Urinary bladder (tissue), 4 donors: ENCODE measurements at places on chromosomes 6 and 20.

DNA sequence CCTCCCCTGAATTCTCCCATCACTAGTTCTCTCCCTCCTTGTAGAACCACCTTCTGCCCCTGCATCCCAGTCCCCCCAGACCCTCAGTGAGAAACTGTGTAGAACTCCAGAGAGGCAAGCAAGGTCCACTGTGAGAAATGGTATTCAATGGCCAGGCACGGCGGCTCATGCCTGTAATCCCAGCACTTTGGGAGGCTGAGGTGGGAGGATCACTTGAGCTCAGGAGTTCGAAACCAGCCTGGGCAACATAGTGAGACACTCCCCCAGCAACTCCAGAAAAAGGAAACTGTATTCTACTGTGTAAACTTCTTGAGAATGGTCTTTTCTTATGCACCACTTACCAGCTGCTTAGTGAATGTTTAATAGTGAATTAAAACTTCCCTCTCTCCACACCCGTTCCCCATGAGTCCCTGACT lies 8.2 kb upstream of the CD83 start:
- no peak for DNase-seq

DNA sequence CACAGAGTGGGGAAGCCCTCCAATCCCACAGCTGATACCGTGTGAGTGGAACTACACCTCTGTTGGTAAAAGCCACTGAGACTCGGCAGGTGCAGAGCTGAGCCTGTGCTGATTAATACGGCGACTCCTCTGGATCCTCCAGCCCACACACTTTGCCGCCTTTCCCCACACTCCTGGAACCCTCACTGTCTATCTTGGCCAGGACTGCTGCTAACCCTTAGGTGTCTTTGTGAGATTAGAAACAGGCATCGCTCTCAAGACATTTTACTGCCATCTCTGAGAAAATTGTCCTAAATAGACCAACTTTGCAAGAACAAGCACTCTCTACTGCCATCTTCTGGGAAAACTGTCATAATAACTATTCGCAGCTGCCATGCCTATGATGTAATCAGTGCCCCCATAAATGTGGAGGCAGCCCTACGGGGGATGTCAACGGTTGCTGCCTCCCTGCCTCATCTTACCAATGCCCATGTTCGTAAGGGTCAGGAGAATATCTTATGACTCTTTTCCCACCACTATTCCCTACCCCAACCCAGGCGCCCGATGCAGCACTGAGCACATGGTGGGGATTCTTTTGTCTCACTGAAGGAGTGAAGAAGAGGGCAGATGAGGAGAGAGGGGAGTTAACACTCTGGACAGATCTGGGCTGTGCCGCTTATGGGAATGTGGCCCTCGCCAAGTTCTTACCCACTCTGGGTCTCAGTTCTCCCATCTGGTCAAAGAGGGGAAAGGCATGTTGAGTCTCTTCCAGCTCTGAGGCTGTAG lies 26.1 kb upstream of the KCNB1 start:
- DNase-seq, result no peak

DNA sequence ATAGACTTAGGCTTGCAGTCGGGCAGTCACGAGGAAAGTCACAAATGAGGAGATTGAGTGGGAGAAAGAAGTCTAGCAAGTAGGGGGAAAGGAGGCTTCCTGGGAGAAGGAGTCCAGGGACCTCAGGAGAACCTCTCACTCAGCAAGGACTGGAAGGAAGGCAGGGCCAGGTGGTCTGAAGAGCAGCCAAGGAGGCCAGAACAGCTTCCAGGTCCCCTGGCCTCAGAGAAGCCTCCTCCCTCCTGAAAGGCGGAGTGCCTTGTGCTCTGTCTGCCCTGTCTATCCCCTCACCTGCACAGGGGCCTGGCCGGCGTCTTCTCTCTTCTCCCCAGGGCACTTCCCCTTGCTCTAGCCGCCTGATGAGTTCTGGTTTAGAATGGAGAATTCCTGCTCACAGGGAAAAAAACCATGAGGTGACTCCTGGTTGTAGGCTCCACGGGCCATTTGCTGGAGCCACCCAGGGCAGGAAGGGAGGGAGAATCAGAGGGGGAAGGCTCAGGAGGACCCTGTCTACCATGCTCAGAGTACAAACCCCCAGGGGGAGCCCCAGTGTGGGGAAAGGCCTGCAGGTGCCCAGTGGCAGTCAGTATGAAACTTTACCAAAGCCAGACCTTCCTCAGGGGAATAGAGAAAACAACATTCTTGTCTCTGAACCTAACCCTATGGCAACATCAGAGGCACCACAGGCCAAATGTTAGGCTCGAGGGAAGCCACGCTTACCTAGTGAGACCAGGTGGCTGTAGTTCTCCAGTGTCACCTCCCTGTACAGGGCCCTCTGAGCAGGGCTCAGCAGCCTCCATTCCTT lies 11.2 kb downstream of the ZNF337 start:
- no peak for DNase-seq

GRCh38 chr6:1068068-1068467 lies 243.8 kb upstream of the FOXQ1 start:
- DNase-seq, result no peak

- DNase-seq, result no peak
Observed at GRCh38 chr20:32682508-32682987, 8.8 kb upstream of the C20orf203 start.

DNA sequence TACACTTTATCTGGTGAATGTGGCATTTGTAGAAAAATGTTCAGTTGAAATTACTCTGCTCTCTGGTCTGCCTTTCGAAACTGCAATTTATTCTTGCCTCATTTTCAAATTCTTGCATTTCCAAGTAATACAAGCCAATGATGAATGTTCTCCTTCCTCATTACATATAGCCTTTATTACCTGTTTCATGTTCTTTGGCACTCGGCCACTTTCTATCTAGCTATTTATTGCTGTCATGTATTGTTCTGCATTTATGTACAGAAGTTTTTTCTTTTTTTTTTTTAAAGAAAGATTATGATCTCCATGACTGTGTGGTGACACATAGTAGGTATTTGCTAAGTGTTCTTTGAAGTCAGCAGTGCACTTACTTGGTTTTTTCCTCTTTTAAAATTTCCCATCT lies 261.4 kb downstream of the ZFAND3 start:
- peak; percentile 11 for DNase-seq

DNA sequence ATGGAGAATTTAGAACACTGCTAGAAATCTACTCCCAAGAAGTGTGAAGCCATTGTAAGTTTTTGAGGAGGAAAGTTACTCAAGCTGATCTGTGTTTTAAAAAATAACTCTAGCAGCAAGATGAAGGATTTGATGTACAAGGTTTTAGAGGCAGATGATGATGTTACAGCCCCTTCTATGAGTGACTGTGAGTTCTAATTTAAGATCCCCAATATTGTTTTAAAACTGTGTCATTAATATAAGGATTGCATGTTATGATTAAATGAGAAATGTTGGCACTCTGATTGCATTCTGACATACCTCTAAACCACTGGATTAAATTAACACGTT lies 293.5 kb downstream of the ADGB start:
- DNase-seq, result no peak

- DNase-seq, result no peak
Observed at GRCh38 chr6:32226434-32226833, 2.6 kb upstream of the NOTCH4 start.

DNA sequence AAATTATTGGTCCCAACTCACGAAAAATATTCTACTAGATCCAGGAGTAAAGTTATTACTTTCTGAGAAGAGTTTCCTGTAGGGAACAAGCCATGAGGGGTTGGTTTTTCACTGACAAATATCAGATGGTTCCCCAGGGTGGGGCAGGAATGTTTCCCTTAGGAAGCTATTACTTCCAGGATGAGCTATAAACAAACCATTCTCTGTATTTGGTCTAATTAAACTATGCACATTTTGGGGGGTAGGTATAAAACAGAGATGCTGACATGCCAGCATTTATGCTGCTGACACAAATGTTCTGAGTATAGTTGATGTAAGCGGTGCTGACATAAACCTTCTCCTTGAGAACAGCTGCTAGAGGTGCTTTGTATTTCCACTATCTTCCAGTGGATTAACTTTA lies 54.2 kb downstream of the OGFRL1 start:
- no peak for DNase-seq

GRCh38 chr20:14142964-14143627 lies 147.8 kb downstream of the MACROD2 start:
- DNase-seq, result no peak

DNA sequence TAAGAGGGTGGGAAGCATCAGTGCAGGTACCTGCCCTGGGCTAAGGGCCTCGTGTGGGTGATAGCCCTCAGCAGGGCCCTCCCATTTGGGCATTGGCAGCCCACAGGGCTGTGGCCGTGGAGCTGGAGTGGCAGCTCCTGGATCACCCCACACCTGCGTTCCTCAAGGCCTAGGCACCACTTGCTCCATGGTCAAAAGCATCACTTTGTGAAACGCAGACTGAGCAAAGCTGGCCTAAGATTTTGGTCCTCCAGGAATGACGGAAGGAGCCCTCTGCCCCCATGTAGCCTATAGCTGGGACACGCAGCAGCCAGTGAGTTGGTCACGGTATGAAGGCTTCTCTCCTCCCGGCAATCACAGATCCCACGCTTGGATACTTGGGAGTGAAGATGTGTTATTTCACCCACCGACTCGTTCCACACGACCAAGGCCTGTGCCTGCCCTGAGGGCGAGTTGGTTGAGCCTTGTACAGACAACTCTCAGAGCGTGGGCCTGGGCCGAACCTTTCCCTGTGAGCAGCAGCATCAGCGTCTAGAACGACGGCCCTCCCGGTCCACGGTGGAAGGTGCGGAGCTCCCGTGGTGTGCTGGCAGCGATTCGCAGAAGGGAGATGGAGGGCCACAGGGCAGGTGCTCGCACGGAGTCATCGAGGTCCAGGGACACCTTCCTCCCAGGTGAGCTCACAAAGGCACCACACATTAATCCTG lies 39.7 kb downstream of the THBS2 start:
- no peak for DNase-seq

DNA sequence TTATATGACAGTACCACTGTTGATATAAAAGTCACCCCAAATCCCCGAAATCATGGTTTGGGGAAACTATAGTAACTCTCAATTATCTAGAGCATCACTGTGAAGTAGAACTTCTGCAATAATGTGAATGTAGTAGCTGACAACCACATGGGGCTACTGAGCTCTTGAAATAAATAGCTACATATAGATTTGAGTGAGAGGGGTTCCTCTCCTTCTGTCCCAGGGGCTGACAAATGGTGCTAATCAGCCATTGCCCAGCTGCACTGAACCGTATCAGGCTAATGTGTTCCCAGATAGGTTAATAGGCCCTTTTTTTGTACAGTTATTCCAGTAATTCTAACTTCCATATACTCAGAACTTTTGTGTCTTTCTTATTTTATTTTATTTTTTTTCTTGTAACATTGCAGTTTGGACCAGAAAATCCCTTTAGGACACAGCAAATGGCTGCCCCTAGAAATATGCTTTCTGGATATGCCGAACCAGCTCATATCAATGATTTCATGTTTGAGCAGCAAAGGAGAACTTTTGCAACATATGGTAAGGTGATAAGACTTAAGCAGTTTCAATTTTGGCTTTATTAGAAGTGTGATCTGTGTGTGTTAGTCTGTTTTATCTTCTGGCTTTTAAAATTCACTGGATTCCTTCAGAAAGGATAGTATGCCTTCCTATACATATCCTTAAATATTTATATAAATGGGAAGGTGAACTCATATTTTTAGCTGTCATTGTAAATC lies 21.1 kb downstream of the CDC40 start:
- DNase-seq, result no peak

DNA sequence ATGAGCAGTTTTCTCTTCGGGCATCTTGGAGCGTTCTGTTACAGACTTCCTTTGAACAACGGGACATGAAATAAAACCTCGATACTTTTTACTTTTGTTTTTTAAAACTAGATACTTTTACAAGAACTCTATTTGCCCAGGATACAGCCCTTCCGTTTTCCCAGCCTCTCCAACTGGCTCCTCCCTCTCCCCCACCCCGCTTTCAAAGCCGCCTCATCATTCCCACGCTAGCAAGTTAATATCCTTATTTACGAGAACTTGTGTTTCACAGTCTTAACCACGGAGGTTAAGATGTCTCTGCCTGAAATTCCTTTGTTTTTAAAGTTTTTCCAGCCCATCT lies 241 bp upstream of the CFAP206 start:
- DNase-seq, result no peak

DNA sequence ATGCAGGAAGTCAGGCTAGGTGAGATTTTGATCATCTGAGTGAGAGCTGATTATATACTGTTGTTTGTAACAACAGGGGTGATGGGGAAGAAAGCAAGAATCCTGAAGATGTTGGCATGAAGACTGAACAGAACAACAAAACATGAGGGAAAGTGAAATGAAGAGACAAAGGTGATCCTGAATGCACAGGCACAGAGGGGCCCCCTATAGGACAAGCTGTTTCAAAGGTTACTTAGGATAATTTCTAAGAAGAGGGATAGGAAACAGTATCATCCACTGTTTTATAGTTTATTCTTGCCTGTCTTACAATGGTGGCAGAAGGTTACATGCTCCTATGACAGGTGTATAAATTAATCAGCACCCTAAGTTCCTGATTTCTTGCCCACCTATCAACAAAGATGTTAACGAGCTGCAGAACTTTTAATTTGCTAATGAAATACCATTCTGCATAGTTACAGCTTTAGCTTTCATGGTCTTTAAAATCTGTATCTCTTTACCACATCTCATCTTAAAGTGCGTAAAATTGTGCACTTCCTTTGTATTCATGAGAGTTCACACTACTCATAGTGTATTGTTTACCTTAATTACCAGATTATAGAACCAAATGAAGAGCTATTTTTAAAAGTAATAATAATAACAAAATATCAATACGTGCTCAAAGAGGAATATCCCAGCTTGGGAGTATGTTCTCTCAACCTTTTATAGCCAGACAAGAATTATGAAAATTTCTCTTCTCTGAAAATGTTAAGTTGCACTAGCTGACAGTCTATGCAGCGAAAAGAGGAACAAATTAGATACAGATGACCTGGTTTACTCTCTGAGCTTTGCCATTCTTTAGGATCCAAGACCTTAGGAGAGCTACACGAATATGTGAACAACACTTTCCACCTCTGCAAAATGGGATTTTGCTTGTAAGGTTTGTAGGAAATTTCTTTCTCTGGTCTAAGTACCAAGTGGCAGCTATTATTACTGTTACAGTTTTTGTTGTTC lies 192.5 kb downstream of the EDN1 start:
- no peak for DNase-seq

GRCh38 chr6:118292558-118292957 lies 255.5 kb upstream of the PLN start:
- DNase-seq, result no peak

GRCh38 chr6:29617782-29618554 lies 15.0 kb downstream of the GABBR1 start:
- no peak for DNase-seq

- no peak for DNase-seq
Observed at GRCh38 chr20:24283186-24283585, 186.2 kb upstream of the SYNDIG1 start.
